ENCODE measurements at places on chromosomes 2 and 18. TPM values are rescaled to one million over a fixed set of nuclear protein-coding genes. Genes with fewer than 3 reads are reported as not detected.

Gene CPLX4
- not detected for total RNA-seq

- no peak for DNase-seq
These were observed 136.4 kb upstream of the GPC1 start for GRCh38 chr2:240298803-240299709.

GRCh38 chr2:239155806-239156480 lies 244.9 kb downstream of the HDAC4 start:
- no peak for DNase-seq

Gene NMS
- not detected for total RNA-seq

Gene USP40
- 18.2 TPM for total RNA-seq
